Activated CD4-positive, alpha-beta T cell treated with anti-CD3 and anti-CD28 coated beads, Interleukin-2, amount 50 U/mL, for 48 hours (primary cell): ENCODE measurements at places on chromosomes 3 and 15.

DNA sequence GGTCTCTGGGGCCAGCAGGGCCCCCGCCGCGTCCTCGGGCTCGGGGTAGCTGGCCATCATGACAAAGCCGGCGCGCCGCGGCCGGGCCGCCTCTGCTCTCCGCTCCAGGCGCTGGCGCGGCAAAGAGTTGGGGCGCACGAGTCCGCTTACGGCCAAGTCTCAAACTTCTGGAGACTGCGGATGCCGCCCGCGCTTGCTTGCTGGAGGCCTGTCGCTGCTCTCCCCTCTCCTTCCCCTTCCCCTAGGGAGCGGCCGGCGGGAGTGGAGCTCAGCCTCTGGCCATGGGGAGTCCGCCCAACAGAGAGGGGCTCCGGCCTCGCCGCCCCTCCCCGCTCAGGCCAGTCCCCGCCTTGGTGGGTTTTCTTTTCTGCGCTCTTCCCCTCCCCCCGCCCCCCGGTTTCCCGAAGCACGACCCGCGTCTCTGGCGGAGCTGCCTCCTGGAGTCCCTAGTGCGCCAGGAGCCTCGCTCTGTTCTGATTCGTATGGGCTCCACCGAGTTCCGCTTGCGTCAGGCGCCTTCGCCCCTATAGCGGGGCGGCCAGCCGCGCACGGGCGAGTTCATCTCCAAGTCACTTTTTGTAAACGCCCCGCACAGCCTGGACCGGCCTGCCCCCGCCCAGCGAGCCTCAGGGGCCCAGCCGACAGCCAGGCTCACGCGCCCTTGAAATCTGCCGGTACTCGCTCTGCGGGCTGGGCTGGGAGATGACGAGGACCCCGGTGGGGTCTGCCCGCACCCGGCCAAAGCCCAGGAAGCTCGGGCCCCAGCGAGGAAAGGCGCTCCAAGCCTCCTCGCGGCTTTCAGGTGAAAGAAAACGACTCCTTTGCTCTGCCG, at the start of the genes FOXL2 and FOXL2NB:
Gene FOXL2, minus strand, starts transcription at position 475 of the 832 bp plus-strand sequence. Its CDS starts 415 bp downstream, at position 60.
Gene FOXL2NB, plus strand, starts transcription at position 555 of the 832 bp plus-strand sequence. Its CDS starts 148 bp downstream, at position 703.
- DNase-seq = peak; percentile 37

GRCh38 chr15:90132437-90132836, 30.2 kb upstream of the IDH2 start:
- DNase-seq = no peak

GRCh38 chr15:25181293-25182097, 226.7 kb downstream of the SNRPN start:
- no peak for DNase-seq

DNA sequence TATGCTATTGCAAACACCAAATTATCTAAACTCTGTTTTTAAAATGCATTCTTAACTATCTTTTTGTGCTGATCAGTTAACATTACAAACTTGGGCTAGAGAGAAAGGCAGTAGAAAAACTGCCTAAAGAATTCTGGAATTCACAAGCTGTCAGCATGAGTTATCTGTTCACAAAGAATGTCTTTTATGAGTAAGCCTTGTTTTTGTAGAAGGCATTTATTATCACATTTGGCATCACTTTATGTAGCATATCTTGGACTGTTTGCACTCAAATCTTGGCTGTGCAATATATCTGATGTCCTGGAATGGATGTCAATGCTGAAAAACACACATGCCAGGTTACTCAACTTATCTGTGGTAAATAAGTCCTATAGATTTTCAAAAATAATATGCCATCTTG, 15.5 kb upstream of the BCHE start:
- no peak for DNase-seq

GRCh38 chr15:74835312-74835823, 7.6 kb downstream of the ULK3 start:
- peak; percentile 68 for DNase-seq

DNA sequence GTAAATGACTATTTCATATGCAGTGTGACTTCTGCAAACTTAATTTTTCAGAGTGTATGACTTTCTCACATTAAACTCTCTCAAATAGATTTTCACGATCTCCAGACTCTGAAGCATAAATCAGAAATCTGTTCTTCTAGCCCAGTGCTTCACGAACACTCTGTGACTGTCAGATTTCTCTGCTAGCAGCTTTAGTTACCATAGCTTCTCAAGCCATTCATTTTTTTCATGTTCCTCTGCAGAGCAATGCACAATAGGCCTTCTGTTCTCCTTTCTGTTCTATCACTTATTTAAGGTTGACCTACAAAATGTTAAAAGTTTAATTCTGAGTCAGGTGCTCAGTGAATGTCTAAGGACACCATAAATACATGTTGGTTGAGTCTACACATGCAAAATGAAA, 1102.2 kb downstream of the TUSC7 start:
- DNase-seq = no peak

GRCh38 chr15:78242128-78242527, 7.8 kb upstream of the ACSBG1 start:
- DNase-seq = peak; percentile 31

- DNase-seq = no peak
Measured at GRCh38 chr3:23806534-23807423, 1.0 kb downstream of the UBE2E1 start.

DNA sequence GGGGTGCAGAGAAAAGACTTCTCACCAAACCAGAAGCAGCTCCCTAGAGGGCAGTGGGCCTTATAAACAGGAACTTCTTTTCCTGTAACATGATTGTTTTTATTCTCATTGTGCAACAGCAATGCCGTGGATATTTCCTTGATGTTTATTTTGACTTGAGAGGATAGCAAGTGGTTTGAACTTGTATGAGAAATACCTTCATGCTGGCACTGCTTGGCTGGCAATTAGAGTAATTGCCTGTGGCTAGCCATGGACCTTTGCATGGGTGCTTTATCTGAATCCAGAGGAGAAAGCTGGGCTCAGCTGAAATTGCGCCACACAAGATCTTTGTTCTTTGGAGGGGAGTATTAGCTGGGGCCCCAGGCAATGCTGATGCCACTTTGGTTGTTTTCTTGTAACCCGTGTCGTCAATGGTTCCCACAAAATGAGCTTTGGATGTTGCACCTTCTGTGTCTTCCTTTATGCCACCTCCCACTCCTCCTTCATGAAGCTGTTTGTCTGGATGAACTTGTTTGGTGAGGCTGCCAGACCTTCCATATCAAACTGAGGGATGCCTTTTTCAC, 37.9 kb downstream of the CMTM8 start:
- no peak for DNase-seq

- DNase-seq = no peak
Measured at GRCh38 chr15:33298631-33299030, 12.1 kb upstream of the RYR3 start.

GRCh38 chr15:66698318-66698961, 3.6 kb upstream of the SMAD6 start:
- peak; percentile 33 for DNase-seq

GRCh38 chr15:61299075-61299763, 70.1 kb upstream of the RORA start:
- no peak for DNase-seq

GRCh38 chr3:182045736-182046135, 334.0 kb downstream of the SOX2 start:
- DNase-seq = no peak

- no peak for DNase-seq
Measured at GRCh38 chr15:66834881-66835878, 133.1 kb downstream of the SMAD6 start.

- DNase-seq = peak; percentile 19
Measured at GRCh38 chr15:93088981-93089726, at the start of gene RGMA. Gene RGMA, minus strand, starts transcription at chr15:93089211. Its CDS starts 279 bp downstream, at chr15:93088932.

DNA sequence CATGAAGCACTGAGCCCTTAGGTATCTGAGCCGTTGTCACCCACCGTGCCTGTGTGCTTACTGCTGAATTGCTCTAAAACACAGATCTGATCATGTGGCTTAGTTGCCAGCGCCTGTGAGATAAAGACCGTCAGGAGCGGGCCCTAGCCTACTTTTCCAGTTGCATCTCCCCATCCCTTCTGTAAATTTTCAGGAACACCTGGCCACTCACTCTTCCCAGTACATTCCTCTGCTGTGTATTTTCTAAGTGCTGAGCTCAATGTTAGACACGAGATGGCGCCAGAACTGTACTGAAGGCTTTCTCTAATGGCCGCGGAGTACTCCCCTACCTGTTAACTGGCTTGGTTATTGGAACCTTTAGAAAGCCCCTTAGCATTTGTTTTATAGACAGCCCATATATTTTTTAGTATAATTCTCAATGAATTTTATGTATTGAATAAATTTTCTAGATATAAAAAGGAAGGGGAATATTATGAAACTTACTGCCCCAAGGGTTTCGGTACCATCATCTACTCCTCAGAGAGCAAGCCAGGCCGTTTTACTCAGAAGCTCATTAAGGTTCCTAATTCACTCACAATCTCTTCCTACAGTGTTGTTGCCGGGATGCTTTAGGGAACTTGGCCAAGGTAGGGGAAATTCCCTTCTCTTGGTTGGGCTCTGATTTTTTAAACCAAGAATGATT, 16.7 kb upstream of the WNT7A start:
- peak; percentile 63 for DNase-seq

DNA sequence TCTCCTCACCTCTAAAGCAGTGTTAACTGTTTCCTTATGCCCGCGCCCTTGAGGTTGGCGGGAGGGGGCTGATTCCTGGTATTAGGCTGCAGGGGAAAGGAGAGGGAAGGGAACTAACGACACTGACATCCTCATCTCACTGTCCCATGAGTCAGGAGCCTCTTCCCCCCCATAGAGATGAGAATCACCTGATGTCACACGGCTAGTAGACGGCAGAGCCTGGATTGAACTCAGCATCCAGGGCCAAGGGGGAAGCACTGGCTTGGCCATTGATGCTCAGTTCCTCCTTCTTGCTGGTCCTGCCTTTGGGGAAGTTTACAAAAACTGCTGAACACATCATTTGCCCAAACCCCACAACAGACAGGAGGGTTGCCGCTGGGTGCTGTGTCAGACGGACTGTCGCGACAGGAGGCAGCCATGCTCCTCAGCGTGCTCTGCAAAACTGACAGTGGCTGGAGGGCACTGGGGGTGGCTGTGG, 38.5 kb downstream of the IDH2 start:
- DNase-seq = no peak

DNA sequence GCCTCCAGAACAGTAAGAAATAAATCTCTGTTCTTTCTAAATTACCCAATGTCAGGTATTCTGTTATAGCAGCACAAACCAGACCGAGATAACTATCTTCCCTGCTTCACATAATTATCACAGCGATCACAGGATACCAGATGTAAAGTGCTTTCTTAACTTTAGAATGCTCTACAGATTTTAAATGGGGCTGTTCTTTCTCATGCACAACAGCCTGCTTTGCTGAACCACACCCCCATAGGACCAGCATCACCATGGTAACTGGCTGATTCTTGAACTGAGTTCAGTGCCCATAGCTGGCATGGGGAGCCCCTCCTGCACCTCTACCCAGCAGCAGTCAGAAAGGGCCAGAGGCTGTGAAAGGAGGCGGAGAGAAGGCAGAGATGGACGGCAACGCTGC, 7.8 kb downstream of the CD80 start:
- no peak for DNase-seq
